CD4-positive, alpha-beta T cell treated with Interleukin-6 at 100 ng/mL for 8 hours (primary cell): ENCODE measurements at places on chromosomes 7 and 10.

DNA sequence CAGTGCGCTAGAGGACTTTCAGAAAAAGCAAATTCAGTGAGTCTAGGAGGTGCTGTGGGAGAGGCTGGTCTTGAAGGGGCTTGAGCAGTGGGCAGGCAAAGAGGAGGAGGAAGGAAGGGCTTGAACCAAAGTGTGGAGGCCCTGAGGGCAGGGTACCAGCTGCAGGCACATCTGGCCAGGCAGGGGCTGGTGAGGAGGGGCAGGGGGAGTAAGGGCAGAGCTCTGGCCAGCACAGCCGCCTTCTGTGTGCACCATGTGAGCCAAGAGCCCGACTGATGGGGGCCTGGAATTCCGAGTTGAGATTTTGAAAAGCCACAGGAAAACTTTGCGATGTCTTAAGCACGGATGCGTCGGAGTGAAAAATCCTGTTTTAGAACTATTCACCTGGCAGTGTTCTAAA, 74.5 kb downstream of the PRPF18 start:
- DNase-seq: no peak

GRCh38 chr7:132138817-132139216, 437.5 kb downstream of the PLXNA4 start:
- DNase-seq: no peak

- no peak for DNase-seq
Observed at GRCh38 chr7:7290429-7291122, 108.2 kb downstream of the C1GALT1 start.

DNA sequence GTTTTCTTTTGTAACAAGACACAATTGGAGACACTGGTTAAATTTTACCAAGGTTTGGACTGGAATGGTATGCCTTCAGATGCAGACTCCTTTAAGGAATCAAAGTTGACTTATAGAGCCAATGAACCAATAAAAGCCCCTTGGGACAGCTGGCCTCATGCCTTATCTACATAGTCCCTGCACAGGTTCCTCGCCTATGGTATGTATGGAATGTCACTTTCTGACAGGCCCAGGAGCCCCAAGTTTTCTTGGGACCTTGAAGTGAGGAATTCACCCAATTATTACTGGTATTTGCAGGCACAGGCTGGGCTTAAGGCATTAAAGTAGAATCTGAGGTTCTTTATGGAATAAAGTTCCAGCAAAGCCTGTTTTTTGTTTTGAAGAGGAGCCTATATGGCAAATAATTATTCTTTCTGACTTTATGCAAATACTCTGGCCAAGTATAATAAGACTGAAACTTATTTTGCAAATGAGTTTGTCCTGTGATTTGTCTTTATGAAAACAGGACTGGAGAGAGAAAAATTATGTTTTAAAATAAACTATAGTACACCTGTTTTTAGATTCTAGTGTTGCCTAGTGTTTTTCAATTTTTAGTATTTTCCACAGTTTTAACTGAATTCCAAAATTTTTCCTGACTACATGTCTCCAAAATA, 24.1 kb upstream of the DNMBP start:
- DNase-seq: no peak

- DNase-seq: no peak
Observed at GRCh38 chr10:1308962-1309616, 252.9 kb downstream of the WDR37 start.
